Central memory CD8-positive, alpha-beta T cell (primary cell): ENCODE measurements at places on chromosomes 11 and 22.

GRCh38 chr11:60923800-60924109 lies 505 bp upstream of the TMEM132A start:
- DNase-seq, result no peak

DNA sequence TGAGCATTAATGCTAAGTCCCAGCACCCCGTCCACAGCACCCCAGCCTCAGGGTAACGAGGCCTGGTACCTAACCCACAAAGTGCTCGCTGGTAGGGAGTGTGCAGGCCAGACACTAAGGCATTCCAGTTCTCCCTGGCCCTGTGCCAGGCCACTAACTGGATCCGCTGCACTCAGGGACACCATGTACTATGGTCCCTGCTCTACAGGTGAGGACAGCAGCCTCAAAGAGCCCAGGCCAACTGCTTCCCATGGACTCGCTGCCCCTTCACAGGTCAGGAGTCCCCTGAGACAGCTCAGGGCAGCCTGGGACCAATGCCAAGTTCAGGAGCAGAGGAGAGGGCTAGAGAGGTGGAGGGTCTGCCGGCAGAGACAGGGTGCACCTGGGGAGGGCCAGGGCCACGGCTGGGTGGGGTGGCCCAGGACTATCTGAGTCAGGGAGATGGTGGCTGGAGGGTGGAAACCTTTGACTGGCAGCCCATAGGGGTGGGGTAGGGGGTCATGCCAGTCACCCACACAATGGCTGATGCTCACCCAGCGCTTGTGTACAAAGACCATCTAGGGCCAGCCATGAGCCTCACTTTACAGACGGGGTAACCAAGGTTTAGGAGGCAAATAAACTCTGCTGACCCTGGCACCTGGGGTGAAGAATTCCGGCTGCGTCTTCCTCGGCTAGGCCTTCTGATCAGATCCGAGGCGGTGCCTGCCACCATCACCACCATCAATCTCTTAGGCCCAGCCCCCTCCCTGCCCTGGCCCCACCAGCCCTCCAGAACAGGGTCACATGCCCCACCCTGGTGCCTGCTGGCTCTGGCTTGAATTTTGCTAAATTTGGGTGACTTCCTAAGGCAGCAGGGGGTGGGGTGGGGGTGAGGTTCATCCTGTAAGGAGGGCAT lies 5.6 kb downstream of the OSBPL5 start:
- no peak for DNase-seq

- no peak for DNase-seq
Observed at GRCh38 chr11:123407996-123408597, 22.0 kb upstream of the GRAMD1B start.

DNA sequence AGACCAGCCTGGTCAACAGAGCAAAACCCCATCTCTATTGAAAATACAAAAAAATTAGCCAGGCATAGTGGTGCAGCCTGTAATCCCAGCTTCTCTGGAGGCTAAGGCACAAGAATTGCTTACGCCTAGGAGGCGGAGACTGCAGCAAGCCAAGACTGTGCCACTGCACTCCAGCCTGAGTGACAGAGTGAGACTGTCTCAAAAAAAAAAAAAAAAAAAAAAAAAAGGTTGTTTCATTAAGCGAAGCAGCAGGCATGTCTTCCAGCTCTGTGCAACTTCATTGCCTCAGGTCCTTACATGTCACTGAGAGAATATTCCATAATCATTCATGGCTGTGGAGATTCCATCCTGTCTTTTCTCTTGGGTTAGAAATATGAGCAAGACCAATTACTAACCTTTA lies 16.9 kb downstream of the GAB2 start:
- no peak for DNase-seq

- DNase-seq, result no peak
Observed at GRCh38 chr11:119622454-119623143, 106.4 kb downstream of the NECTIN1 start.

- DNase-seq, result no peak
Observed at GRCh38 chr11:92050305-92050704, 174.3 kb upstream of the FAT3 start.

GRCh38 chr11:133606124-133606523 lies 73.8 kb upstream of the OPCML start:
- DNase-seq, result no peak

- DNase-seq, result no peak
Observed at GRCh38 chr22:50208939-50209892, 8.4 kb downstream of the SELENOO start.

DNA sequence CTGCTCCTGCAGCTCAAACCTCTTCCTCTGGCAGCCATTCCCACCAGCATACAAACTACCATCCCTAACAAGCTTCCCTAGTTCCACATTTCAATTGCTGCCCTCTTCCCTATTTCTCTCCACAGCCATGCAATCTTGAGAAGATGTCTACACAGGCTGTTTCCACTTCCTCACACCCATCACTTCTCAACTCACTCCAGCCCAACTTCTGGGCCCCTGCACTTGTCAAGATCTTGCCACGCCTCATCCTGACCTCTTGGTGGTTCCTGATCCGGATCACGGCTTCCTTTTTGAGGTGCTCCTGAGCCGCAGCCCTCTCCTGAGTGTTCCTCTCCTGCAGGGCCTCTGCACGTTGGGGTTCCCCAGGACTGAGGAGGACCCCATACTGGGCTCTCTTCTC lies 22.6 kb downstream of the RPL27A start:
- no peak for DNase-seq

- DNase-seq, result no peak
Observed at GRCh38 chr11:41379084-41379483, 80.4 kb downstream of the LRRC4C start.

GRCh38 chr11:105611572-105612441 lies 1.9 kb downstream of the GRIA4 start:
- DNase-seq, result no peak

DNA sequence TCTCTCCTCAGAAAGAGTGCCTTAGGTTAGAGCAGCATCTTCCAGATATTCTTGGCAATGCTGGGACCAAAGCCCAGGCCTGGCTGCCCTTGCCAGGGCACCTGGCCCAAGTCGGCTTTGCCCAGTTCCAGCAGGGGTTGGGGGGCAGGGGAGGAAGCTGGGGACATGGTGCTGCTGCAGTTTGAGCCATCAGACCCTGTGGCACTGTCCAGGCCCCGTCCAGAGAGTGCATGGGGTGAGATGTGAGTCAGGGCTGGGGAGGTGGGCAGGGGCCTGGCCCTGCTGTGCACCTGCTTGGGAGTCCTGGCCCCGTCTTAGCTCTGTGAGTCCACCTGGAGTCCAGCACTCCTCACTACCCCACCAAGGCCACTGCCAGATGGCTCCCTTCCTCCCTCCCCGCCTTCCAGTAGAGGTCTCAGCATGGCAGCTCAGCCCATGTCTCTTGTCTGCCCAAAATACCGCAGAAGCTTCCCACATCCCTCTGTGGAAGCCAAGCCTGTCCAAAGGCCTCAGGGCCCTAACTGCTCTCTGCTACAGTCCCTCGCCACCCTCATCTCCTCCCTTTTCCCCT lies 16.6 kb downstream of the DERL3 start:
- no peak for DNase-seq

DNA sequence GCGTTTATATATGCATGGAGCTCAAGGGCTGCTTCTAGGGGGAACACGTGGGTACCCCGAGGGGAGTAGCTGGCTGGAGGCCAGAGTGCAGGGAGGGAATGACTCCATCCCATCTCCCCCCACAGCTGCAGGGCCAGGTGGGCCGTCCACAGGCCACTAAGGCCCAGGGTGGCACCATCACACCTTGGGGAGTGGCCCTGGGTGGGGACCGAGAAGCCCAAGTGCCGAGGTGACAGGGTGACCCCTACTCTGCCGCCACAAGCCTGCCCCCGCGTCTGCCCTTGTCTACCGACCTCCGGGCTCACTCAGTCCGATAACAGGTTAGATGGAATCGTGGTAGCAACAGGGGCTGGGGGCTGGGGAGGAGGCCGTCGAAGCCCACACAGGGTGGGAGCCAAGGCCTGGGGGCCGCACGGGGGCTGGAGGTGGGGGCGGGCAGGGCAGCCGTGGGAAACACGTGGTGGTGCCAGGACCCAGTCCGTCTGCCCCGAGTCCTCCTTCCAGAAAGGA lies 125.7 kb downstream of the KCNQ1OT1 start:
- no peak for DNase-seq

DNA sequence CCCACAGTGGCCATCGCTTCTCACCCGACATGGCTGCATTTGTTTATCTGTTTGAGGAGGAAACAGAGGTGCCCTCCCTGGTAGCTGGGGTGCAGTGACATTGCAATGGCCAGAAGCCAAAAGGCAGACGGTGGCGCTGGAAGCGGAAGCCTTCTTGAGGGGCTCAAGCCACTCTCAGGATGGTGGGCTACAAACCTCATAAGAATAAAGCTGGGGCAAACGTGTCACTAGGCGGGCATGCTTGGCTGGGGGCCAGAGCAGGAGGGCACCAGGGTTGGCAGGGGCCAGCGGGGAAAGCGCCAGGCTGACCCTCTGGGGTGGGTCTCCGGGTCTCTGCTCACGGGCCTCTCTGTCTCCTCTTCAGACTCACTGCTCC lies 12.6 kb downstream of the TNNT3 start:
- no peak for DNase-seq

GRCh38 chr11:60477035-60477445 lies 15.5 kb upstream of the MS4A12 start:
- no peak for DNase-seq

GRCh38 chr11:12247543-12248254 lies 129.7 kb upstream of the PARVA start:
- no peak for DNase-seq

DNA sequence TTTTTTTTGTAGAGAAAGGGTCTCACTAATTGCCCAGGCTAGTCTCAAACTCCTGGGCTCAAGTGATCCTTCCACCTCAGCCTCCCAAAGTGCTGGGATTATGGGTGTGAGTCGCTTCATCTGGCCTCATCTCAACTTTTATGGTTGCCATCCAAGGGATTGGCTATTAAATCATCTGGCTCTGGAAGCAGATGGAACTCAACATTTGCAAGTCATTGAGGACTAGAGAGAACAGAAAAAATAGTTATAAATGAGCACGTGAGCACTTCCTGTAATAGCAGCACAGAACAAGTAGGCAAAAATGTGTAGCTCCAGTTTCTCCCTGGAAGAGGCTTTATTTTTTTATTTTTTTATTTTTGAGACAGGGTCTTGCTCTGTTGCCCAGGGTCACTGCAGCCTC lies 22.3 kb upstream of the PATL1 start:
- no peak for DNase-seq
